CD4-positive, alpha-beta T cell (primary cell): ENCODE measurements at places on chromosomes 7 and 10.

- DNase-seq, result no peak
Measured at GRCh38 chr10:89369156-89370105, 8.4 kb upstream of the IFIT1B start.

DNA sequence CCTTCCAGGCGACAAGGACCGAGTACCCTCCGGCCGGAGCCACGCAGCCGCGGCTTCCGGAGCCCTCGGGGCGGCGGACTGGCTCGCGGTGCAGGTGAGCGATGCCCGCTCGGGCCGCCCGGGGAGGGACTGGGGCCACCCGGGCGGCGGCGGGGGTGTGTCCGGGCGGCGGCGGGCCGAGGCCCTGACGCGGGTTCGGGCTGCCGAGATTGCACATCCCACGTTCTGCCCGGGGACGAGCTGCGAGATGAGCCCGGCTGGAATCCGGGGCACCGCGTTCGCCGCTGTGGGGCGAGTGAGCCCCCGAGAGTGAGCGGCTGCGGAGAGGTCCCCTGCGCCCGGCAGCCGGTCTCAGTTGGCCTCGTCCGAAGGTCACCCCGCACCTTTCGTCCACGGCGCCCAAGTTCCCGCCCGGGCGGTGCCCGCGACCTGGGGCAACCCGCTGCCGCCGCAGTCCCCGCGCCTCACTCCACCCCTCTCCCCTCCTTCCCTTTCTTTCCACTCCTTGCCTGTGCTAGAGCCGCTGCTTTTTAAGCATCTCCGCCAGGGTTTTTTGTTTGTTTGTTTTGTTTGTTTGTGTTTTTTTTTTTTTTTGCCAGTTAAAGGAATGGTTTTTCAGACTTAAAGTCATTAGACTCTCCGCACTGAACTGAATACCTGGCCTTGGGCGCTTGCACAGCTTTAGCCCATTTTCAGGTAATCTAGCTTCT is 515 bp downstream of the RALA start:
- no peak for DNase-seq

DNA sequence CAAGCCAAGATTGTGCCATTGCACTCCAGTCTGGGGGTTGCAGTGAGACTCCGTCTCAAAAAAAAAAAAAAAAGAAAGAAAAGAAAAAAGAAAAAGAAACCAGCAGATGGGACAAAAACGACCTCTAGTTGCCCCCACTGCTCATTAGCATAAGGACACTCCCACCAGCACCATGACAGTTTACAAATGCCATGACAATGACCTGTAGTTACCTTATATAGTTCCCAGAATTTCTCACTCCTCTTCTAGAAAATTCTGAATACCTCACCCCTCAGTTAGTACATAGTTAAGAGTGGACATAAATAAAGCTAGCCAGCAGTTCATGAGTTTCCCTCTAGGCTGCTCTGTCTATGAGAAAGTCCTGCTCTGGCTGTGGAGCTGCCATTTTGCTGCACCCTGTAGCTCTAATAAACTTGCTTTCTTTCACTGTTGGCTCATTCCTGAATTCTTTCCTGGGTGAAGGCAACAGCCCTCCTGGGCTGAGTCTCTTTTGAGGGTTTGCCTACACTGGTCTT is 276.8 kb upstream of the AKR1E2 start:
- DNase-seq, result no peak

GRCh38 chr10:129927351-129928120 is 36.5 kb downstream of the EBF3 start:
- no peak for DNase-seq

- DNase-seq, result no peak
Measured at GRCh38 chr10:6200440-6200733, 2.3 kb upstream of the PFKFB3 start.

GRCh38 chr10:51300617-51301304 is 226.5 kb downstream of the PRKG1 start:
- DNase-seq, result no peak

DNA sequence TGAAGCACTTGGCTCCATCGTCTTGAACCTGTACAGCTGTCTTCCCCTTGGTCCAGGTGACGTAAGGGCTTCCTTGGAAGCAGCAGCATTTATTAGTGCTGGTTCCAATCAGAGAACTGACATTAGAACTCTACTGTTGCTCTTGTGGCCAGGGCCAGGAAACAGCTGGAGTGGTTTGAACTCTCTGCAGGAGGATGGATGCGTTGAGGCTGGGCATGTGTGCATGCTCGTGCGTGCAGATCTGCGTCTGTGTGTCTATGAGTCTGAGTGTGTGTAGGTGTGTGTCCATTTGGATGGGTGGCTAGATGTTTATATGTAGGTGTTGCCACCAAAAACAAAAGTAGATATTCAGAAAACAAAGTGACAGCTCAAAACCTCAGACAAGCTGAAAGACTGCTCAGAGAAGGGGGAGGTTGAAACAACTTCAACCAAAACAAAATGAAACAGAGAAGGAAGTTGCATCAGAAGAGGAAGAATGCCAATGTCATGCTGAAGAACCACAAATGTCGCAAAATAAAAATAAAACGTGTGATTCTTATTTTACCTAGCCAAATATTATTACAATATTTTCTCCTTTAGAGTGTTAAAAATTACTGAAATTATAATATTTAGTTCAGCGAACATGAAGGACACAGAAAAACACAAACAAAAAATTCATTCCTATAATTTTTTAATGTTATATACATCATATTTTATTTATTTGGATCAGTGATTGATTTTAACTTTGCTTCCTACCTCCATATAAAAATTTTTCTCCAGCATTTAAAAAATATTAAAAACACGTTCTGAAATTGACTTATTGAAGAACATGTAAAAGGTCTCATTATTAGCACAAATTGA is 96.1 kb upstream of the MKLN1 start:
- DNase-seq, result peak; percentile 36

DNA sequence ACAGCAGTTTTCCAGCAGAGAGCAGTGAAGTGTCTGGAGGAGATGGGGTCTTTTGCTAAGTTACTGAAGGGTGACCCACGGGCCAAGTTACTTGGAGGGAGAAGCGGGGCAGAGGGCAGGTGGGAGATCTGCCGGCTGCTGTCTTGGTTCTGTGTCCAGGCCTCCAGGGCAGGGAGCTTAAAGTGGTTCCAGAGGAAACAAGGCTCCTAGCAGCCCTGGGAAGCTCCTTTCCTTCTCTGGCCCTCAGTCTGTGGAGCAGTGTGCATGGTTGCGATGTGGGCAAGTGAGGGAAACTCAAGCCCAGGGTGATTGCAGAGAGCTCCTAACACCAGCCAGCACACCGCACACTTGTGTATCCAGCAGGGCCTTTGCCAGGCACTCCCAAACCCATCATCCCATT is 6.3 kb downstream of the GHRHR start:
- no peak for DNase-seq
